Urinary bladder (tissue), 4 donors: ENCODE measurements at places on chromosomes 1 and 21.

DNA sequence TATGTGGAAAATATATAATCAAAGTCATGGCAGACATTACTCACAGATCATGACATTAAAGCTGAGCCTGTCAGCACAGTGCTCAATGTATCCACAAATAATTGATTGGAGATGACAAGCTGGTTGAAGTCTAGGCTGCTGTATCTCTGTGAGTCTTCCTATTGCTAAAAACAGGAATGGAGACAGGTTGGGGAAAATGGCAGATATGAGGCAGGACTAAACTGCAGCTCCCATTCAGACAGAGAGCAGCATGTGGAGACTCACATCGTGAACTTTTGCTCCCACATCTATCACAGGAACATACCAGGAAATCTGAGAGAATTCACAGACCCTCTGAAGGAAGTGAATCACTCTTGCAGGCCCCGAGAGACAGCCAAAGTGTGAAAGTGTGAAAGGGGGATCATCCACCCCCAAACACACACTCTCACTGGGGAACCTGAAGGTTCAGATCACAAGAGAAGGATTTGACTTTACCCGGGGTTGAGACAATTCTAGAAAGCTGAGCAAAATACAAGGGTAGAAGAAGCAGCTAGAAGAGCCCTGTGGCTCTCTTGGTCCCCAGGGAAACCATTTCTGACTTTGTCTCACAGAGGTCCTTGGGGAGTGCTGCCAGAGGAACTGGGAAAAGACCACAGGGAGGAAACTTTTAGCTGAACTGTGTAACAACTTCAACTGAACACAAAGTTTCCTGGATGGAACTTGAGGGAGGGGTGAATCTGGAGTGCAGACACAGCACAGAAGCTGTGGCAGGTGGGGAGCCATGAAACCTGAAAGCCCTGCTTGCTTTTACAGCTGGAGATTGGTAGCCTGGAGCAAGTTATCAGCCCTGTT is 173.4 kb downstream of the S1PR1 start:
- DNase-seq = no peak

GRCh38 chr1:93845538-93846205 is 33.3 kb downstream of the DNTTIP2 start:
- DNase-seq = peak; percentile 23

DNA sequence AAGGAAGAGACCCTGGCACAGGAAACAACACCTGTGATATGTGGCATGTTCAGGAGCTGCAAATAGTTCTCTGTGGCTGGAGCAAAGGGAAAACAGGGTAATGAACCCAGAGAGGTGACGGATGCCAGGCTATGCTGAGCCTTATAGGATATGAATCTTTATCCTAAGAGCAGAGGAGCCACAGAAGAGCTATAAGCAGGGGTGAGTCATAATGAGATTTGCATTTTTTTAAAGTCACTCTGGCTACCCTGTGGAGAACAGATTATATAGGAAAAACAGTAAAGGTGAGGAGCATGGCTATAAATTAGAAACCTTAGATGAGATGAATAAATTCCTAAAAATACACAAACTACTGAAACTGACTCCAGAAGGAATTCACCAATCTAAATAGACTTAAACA is 12.8 kb upstream of the MPL start:
- DNase-seq = no peak

GRCh38 chr21:18155508-18156193 is 89.0 kb upstream of the CHODL start:
- DNase-seq = no peak

- no peak for DNase-seq
Observed at GRCh38 chr21:33618407-33618806, 23.1 kb downstream of the CRYZL1 start.

DNA sequence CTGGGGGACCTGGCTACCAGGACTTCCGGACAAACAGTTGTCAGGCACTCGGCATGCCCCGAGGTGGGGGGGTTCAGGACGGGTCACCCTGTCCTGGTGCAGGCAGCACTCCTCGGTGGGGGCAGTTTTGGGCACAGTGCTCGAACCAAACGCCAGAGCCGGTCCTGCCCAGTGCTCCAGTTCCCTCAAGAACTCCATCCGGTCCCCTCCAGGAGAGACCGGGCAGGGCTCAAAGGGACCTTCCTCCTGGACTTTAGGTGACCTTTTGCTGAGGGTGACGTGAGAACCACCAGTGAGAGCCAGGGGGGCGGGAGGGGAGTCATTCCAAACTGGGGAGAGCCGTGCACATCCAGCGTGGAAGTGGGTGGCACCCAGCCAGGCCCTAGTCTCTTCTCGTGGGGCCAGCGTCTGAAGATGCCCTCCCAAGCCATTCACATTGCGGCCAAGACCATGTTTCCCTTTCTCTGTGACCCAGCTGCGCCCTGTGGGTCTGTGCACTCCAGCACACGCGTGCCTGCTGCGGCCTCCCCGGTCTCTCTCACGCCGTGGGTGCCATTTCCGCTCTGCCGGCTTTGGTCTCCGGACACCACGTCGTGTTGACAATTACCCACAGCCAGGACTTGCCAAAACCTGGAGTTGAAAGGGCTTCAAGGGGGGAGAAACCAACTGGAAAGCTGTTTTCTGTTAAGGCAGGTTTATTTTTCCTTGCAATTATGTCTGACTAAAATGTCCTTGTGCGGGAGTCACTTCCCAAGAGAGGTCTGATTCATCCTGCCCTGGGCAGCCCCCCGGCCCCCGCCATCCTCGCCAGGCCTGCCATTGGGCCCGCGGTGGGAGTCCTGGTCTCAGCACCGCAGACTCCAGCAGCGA is 178.8 kb upstream of the ARHGEF16 start:
- DNase-seq = no peak

DNA sequence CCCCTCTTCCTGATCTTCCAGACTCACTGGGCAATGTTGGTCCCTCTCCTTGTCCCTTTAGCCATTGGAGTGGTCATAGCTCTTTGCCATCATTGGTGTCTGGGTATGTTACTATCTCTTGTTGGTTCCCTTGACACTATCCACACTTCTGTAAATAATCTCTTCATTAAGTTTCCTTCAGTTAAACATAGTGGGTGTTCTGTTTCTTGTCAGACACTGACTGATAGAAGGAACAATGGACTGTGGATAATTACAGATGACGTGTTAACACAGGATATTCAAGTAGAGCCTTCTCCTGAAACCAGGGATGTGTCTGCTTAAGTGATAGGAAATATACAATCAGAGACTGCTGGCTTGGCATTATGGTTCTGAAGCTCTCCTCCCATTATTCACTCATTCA is 458.3 kb upstream of the USP24 start:
- DNase-seq = no peak
